ENCODE measurements at places on chromosomes 2 and 18.

- DNase-seq, result no peak
Observed at GRCh38 chr2:142718576-142719155, 158.8 kb upstream of the KYNU start.

DNA sequence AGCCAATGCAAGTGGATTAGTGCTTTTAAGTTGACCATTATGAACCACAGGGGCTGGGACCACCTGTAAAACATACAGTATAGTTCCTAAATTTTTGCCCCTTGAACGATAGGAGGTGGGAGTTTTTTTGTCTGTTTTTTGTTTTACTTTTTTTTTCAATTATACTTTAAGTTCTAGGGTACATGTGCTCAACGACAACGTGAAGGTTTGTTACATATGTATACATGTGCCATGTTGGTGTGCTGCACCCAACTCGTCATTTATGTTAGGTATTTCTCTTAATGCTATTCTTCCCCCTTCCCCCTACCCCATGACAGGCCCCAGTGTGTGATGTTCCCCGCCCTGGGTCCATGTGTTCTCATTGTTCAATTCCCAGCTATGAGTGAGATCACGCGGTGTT is 1797.9 kb upstream of the PIK3C3 start:
- DNase-seq, result no peak

DNA sequence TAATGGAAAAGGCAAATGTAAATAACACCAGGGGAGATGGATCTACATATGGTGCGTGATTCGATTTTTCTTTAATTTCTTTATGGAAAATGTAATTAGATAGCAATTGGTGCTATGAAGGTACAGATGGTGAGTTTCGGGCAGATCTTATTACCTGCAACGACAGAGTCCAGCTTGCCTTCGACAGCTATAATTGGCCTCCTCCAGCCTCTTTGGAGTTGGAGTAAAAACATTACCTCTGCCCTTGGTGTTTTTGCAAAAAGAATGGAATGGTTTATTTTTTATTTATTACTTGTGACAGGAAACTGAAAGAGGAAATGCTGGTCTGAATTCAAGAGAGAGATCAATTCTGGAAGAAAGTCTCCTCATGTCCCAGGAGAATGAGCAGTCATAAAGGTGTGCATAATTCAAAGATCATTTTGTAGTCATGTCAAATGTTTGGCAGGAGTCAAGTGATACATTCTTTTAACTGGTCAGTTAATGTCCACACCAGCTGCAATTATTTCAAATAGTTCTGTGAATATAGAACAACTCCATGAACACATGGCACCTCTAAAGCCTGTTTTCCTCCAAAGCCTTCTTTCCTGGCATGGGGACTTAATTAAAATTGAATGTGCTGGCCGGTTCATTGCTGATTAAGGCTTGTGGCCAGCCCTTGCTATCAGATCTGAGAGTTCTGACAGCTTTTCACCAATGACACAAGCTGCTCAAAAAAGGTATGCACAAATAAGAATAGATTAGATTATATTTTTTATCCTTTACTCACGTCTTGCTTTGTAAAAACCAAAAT is 46.9 kb upstream of the KCNH7 start:
- DNase-seq, result no peak

DNA sequence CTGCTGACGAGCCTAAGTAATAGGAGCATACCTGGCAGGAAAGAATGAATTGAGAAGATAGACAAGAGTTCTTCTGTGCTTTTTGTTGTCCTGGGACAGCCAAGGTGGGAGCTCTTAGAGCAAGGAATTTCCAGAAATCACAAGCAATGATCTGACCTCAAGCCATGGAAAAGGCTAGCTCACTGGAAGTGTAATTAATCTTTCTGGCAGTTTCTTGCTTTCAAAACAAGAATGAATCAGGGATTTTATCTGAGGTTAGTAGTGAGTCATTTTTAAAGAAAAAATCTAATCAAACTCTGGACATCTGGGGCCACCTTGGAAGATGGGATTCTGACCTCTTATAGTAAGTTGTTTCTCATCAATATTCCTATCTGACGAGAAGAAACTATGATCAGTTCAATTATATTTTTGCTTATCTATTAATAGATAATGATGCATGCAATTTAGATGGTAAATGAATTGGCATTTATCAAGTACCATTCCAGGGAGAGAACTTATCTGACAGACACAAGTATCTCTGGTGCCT is 98.0 kb downstream of the ADCYAP1 start:
- no peak for DNase-seq

DNA sequence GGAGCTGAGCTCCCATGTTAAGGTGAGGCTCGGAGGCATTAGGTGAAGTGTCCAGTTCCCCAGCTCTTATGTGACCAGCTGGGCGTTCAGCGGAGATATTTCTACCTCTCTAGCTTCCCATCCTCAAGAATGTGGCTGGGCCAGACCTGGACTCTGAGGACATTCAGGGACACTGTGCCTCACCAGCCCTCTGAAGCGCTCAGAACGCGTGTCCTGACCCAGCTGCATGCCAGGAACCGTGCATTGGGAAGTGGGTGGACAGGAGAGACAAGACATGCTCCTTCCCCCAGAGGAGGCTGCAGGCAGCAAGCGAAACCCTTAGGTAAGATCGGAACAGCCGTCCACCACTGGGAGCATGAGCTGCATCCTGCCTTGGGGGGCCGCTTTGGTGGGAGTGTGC is 38.0 kb upstream of the GPAT2 start:
- no peak for DNase-seq

All from stimulated activated CD4-positive, alpha-beta T cell treated with anti-CD3 and anti-CD28 coated beads, Interleukin-4, amount 100 ng/mL, for 1 hour (primary cell).